ENCODE measurements at places on chromosomes 1 and 21.

DNA sequence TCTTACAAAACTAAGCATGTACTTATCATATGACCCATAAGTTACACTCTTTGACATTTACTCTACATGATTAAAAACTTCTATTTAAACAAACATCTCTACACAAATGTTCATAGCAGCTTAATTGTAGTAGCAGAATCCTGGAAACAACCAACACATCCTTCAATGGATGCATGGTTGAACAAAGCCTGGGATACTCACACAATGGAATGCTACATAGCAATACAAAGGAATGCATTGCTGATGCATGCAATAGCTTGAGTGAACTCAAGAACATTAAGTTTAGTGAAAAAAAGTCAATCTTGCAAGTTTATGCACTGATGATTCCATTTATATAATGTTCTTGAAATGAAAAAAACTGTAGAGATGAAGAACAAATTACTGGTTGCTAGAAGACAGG lies 686.9 kb downstream of the LRRIQ3 start:
- DNase-seq = no peak

DNA sequence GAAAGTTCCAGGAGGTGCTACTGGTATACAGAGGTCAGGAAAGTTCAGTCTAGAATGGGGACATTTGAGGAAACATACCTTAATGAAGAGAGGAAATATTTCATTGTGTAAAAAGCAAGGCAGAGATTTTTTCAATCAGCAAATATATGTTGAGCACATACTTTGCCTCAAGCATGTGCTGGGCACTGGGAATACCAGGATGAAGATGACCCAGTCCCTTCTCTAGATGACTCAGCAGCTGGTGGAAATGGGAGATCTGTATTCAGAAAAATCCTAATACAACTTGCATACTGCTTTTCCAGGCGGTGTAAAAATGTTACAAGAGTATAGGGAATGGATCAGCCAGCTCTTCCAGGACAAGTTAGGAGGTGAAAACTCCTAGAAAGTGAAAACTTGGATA lies 229.3 kb downstream of the FGGY start:
- no peak for DNase-seq

DNA sequence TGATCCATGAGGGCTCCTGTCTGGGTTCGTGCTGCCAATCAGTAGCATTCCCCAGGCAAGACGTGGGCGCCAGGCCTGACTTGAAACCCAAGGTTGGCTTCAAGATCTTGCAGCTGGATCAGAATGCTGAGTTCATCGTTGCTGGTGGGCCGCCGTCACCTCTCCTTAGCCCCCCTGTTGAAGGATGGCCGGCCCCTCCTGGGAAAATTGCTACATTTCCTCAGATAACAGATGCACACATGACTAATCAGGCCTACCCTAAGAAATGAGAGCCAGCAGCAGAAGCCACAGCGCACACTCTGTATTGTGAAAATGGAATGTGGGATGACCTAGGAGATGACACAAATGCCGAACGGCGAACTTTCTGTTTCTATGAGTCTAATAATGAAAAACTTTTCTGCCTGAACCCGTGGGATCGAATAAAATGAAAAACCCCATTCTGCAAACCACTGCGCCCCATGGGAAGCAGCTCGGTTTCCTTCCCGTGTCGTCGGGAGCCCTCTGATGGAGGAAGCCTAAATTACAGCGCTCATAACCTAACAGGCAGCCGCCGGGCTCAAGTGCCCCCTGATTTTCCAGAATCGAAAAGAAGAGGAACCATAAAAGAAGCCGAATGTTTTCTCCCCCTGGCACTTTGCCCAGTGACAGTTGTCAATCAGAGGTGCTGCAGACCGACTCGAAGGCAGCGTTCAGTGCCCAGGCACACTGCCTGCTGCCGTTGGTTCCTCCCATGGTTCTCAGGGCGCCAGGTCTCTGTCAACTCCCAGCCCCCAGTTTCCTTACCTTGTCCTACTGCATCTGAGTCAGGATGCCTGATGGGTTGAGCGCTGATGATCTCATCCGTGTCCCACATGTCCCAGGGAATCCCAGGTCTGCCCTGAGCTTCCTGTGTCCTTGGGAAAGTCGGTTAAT lies 38.2 kb upstream of the H6PD start:
- peak; percentile 55 for DNase-seq

DNA sequence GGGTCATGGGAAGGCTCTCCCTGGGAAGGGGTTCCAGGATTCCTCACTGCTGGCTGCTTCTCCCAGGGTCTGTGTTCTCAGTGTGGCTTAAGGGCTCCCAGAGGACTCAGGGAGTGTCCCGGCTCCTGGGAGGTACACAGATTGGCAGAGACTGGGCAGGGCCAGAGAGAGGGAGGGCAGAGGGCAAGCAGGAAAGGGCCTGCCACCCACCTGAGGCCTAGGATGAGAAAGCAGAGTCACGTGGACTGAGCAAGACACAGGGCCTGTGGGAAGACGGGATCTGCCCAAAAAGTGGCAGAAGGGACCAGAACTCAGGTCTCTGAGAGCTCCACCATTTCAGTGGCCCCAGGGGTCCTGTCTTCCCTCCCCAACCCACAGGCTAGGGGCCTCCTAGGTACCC lies 871 bp downstream of the SLFNL1 start:
- DNase-seq = no peak

DNA sequence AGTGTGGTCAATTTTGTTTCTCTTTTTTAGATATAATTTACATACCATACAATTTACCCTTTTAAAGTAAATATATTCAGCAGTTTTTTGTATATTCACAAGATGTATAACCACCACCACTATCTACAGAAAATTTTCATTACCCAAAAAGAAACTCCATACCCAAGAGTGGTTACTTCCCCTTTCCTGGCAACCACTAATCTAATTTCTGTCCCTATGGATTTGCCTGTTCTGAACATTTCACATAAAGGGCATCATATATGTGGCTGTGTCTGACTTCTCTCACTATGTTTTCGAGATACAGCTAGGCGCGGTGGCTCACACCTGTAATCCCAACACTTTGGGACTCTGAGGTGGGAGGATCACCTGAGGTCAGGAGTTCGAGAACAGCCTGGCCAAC lies 13.6 kb downstream of the PACC1 start:
- DNase-seq = no peak

GRCh38 chr1:62746086-62746808 lies 37.7 kb upstream of the ATG4C start:
- no peak for DNase-seq

- no peak for DNase-seq
These were observed 25.7 kb upstream of the GNG4 start for GRCh38 chr1:235675152-235675890.

GRCh38 chr21:45011911-45012661 lies 62.3 kb upstream of the ADARB1 start:
- no peak for DNase-seq

GRCh38 chr1:154951901-154952657 lies 3.8 kb downstream of the PBXIP1 start:
- DNase-seq = peak; percentile 49

- DNase-seq = no peak
These were observed 184.6 kb downstream of the RHOU start for GRCh38 chr1:228919914-228920313.

DNA sequence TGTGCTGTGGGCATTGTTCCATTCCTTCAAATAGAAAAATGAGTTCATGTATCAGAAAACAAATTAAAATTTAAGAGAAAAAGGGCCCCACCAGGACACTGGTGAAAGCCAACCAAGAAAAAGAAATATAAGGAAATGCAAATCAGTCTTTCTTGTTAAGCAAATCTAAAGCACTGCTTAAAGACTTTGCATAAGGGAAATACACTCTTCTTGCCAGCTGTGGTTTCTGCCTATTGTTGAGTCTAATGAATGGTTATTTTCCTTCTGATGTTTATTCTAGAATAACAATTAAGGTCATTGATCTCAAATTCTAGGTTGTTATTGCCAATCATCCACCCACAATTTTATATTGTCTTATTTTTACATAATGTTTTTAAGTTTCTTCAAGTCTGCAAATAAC lies 158.6 kb upstream of the SNX7 start:
- no peak for DNase-seq

DNA sequence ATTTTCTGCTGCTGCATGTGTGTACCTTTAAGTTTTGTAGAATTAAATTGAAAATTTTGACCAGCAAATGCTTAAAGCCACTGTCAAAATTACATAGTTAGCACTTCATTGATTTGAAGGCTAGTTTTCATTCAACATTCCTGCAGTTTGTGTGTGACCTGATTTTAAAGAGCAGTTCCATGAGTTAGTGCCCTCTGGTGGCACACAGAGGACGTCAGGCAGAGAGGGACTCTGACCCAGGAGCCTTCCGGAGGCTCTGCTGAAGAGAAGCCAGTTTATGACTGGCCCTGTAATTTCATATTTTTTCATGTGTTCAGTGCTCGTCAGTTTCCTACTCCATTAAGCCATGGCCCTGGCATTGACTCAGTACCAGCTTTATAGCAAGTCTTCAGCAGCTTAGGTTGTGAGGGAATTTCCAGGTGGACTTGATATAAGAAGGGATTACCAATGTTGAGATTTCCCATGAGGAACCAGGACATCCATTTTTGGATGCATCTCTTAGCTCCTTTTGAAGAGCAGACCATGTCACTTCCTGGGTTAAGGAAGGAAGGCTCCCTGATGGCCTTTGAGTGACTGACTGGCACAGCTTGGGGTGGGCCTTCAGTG lies 104.7 kb downstream of the CAMTA1 start:
- DNase-seq = no peak

DNA sequence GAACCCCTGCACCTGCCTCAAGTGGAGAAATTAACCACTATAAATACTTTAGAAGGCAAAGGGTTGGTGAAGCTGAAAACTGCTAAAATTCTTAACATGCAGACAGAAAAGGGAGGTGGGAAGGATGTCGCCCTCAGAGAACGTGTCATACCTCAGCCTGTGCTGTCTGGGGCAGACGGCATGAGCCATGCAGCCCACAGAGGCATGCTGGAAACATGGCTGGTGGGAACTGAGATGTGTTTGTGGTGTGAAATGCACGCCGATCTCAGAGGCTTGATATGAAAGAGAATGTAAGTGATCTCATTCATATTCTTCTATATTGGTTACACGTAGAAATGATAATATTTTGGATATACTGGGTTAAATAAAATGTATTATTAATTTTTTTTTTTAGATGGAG lies 16.3 kb downstream of the AGPAT3 start:
- no peak for DNase-seq

- no peak for DNase-seq
These were observed 2.9 kb downstream of the ARF1 start for GRCh38 chr1:228085287-228085951.

- DNase-seq = no peak
These were observed 113.2 kb downstream of the GLUL start for GRCh38 chr1:182278144-182279054.

- DNase-seq = no peak
These were observed 5.5 kb downstream of the CACYBP start for GRCh38 chr1:175005085-175005783.

DNA sequence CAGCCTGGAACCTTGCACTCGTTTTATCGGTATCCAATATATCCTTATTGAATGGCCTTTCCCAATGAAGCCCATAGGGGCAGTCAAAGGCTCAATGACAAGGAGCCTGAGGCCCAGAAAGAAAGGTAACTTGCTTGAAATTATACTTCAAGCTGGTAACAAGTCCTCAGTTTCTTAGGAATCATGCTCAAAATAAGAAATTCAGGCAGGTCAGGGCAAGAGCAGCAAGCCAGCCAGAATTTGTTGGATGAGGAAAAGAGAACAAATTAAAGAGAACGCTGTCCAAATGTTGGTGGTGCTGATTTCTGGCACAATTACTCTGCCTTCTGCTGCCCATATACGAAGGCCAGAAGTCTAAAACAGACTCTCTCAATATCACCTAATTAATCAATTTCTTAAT lies 77.6 kb downstream of the DDX20 start:
- no peak for DNase-seq

DNA sequence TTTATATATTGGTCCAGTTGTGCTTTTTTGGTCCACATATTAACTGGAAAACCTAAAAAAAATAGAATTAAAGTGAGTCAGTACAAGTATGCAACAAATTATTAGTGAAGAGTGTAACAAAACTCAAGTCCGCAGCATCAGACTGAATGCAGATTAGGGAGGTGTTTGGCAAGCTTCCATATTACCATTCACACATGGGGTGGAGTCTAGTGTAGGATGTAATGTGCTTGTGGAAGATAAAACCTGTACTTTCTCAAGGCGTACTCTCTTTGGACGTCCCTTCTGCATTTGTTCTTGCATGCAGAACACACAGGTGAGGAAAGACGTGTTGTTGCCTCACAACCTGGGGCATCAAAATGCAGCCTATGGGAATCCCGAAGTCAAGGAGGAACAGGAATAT lies 668.7 kb downstream of the MRPL39 start:
- no peak for DNase-seq

DNA sequence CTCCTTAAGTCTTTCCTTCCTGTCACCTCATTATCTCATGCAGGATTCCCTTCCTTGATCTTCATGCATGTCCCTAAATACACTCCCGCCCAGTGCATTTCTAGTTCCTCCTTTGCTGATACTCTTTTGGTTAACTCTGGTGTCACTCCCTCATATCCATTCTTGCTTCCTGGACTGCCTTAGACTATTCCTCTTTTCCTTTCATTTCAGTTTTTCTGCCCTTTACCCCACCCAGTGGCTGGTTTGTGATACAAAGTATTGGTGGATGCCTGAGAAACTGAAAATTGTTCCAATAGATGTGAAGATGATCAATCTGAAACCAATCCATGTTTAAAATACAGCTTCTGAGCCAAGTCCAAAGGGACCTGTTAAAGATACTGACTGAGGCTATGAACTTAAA lies 553.8 kb upstream of the CAMK1G start:
- DNase-seq = no peak

- DNase-seq = no peak
These were observed 104.0 kb downstream of the GDAP2 start for GRCh38 chr1:117825414-117825813.

- DNase-seq = no peak
These were observed 149.6 kb downstream of the DISC1 start for GRCh38 chr1:231776010-231776756.

DNA sequence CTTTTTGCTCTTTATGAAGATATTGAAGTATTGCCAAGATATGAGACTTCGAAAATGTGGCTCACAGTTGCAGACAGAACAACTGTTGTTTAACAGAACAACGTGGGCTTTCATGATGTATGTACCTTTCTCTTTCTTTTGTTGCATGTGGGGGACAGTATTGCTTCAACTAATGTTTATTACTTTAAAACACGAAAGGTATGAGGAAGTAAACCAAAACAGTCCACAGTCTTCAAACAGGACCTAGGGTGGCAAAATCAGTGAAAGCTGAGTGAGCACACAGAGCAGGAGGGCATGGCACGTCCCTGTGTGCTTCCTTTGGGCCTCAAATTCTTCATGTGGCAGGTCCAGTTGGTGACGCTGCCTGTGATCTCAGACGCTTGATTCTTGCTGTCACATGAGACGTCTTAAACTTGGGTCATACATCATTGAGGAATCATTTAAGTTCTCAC lies 7.8 kb upstream of the CHAF1B start:
- no peak for DNase-seq

GRCh38 chr1:50699795-50700194 lies 260.3 kb downstream of the FAF1 start:
- DNase-seq = no peak

- DNase-seq = peak; percentile 65
These were observed 119.2 kb upstream of the IPO9 start for GRCh38 chr1:201709564-201710295.

- DNase-seq = no peak
These were observed 55.0 kb upstream of the TLR5 start for GRCh38 chr1:223197923-223198627.
